ENCODE measurements at places on chromosomes 4 and X. TPM values are rescaled to one million over a fixed set of nuclear protein-coding genes. Genes with fewer than 3 reads are reported as not detected.

Gene S100G
- total RNA-seq, result not detected

Gene CDX4
- total RNA-seq, result not detected

Gene DSPP
- total RNA-seq, result not detected

Gene FRYL
- 93.9 TPM for total RNA-seq

Gene NPY1R
- total RNA-seq, result 59.4 TPM

Gene PROM1
- 0.60 TPM for total RNA-seq

Gene PARM1
- total RNA-seq, result 16.1 TPM

Gene CENPVL2
- total RNA-seq, result not detected

Gene SPANXA1
- total RNA-seq, result not detected

Gene DRP2
- 0.17 TPM for total RNA-seq

Gene IL2RG
- total RNA-seq, result 174 TPM

Gene HSFX4
- total RNA-seq, result not detected

Gene FATE1
- total RNA-seq, result not detected

Gene PRSS12
- total RNA-seq, result not detected

Gene ADH4
- total RNA-seq, result not detected

Gene ADH1A
- not detected for total RNA-seq

Gene SPANXA2
- not detected for total RNA-seq

Gene PHOX2B
- not detected for total RNA-seq

Gene DUX4
- total RNA-seq, result not detected

Gene DMRTC1B
- total RNA-seq, result not detected

Gene SLC9B1
- 5.4 TPM for total RNA-seq

Gene C4orf50
- 0.98 TPM for total RNA-seq

Gene PDCL2
- not detected for total RNA-seq

Gene TLR10
- 57.4 TPM for total RNA-seq

Gene MAGEA10
- total RNA-seq, result not detected

Gene PPP4R3C
- not detected for total RNA-seq

Gene WWC2
- 27.9 TPM for total RNA-seq

Gene H2BW2
- total RNA-seq, result not detected

Gene GALNTL6
- 8.7 TPM for total RNA-seq

Gene BTC
- total RNA-seq, result not detected
